ENCODE measurements at places on chromosomes 13 and 19.
A peak's percentile ranks its signal among the peaks of the same experiment; 100 is the strongest.

GRCh38 chr19:39411832-39412099 is 703 bp upstream of the PLEKHG2 start:
- DNase-seq: peak; percentile 83

DNA sequence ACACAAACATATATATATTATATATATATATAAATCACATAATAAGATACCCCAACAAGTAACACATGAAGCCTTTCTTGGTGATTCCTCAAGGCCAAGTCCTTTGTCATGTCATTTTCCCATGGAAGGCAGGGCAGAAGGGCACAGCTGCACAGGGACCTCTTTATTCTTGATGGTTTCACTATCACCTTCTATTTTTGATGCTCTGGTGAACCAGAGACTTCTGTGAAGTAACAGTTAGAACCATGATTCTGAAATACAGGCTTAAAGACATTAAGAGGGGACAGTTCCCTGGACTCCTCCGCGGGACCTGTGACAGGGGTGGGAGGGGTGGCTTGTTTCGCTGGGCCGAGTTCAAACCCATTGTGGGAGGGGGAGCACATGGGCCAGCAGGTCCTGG is 104.0 kb downstream of the DGKH start:
- DNase-seq: no peak

DNA sequence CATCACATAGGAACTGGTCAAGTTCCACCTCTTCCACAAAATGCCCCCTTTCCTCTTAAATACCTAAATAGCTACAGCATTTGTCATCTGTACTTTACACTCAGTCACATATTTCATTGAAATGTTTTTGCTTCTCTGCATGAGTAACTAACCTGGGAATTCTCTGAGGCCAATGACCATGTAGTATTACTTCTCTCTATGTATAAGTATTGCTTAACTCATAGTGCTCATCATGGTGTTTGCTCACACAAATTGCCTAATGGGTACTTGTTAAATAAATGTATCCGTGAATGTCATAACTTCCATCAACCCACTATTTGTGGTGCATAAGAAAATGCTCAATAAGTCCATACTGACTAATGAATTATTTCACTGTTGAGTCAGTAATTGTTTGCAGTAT is 115.5 kb downstream of the FGF14 start:
- no peak for DNase-seq

DNA sequence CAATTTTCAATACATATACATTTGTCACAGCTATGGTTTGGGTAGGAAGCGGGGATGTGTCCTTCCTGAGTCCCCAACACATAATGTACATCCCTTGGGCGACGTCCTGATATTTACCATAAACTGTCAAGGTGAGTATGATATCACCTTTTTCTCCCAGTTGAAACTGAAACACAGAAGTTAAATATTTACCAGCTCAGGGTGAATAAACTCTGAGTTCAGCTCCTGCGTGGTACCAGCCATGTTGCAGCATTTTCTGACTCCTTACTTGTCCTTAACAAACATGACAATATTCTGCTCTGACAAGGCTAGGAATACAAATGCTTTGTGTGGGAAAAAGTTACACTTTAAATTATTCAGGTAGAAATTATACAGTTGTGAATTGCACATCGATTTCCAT is 294.2 kb downstream of the TEX29 start:
- no peak for DNase-seq

- DNase-seq: no peak
These were observed 3.6 kb downstream of the SEMA6B start for GRCh38 chr19:4555657-4556561.

DNA sequence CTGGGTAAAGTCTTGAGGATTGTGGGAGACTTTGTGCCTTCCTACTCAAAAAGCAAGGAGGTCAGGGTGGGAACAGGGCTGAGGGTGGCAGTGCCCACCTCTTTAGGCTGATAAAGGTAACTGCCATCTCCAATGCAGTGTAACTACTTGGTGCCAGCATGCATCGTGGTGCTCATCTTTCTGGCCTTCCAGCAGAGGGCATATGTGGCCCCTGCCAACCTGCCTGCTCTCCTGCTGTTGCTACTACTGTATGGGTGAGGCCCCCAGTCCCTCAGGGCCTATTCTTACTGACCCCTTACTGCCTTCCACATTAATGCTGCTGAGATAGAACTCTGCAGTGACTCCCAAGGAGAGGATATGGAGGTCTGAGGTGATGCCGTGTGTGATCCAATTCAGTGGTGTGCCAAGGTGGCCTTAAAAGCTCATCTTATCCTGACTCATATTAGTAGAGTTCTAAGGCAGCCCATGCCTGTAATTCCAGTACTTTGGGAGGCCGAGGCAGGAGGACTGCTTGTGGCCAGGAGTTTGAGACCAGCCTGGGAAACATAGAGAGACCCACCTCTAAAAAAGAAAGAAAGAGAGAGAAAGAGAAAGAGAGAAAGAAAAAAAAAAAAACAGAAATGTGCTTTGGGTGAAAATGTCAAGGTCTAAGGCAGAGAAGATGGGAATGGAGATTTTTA is 9.7 kb upstream of the ARHGAP45 start:
- no peak for DNase-seq
